ENCODE measurements at places on chromosomes 16 and 17.

- DNase-seq, result peak; percentile 98
Observed at GRCh38 chr16:68244903-68245853, at the start of gene PLA2G15. TSS of gene PLA2G15 (plus strand) at chr16:68245373. CDS start at chr16:68245427, 54 bp downstream.

GRCh38 chr17:70820276-70820675, 650.9 kb downstream of the KCNJ2 start:
- DNase-seq, result no peak

- DNase-seq, result no peak
Observed at GRCh38 chr16:57341441-57342303, 16.9 kb upstream of the CCL22 start.

GRCh38 chr16:87559945-87560344, 42.4 kb upstream of the JPH3 start:
- no peak for DNase-seq

- DNase-seq, result no peak
Observed at GRCh38 chr17:50076221-50076590, 18.9 kb upstream of the PDK2 start.

DNA sequence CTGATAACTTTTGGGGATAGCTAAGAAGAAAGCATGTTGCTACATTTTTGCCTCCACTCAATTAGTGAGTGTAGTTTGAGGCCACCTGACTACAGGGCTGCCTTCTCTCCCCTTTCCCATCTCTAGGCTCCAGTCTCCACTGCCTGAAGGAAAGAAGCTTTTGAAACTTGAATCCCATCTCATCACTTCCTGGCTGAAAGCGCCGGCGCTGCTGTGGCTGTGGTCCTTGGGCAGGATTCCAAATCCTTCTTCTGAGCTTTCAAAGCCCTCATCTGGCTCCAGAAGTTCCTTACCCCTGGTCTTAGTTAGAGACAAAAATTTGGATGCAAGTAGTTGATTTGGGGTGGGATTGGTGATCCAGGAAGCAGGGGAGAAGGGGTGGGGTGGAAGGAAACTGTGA, 119.4 kb downstream of the FOXL1 start:
- no peak for DNase-seq

DNA sequence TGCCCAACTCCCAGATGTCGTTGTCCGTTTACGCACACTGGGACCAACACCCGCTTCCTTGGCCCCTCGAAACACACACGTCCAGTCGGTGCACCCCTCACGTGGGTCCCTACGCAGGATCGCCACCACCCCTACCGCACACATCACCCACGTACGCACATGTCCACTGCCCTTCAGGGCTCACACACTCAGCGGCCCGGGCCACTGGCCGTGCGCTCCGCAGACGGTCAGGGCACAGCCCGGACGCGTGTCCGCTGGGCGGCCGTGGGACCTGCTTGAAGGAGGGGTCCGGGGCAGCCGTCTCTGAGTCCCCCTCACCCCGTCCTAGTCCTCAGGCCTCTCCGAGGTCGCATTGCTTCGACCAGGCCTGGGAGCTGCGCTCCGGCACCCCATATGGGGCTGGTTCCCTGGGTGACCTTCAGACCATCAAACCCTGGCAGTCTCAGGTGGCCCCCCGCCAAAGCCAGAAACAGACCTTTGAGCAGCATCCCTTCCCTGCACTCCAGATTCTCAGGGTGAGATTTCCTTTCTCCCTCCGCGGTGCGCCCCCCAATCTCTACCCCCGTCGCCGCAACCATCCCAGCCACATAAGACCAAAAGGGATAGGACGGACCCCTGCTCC, 914 bp upstream of the GPRC5B start:
- no peak for DNase-seq

GRCh38 chr17:78535273-78536197, 41.7 kb downstream of the DNAH17 start:
- peak; percentile 16 for DNase-seq

- peak; percentile 60 for DNase-seq
Observed at GRCh38 chr17:82497483-82498405, 21.8 kb upstream of the FOXK2 start.

GRCh38 chr17:79777120-79777893, 641 bp upstream of the CBX2 start:
- peak; percentile 38 for DNase-seq

DNA sequence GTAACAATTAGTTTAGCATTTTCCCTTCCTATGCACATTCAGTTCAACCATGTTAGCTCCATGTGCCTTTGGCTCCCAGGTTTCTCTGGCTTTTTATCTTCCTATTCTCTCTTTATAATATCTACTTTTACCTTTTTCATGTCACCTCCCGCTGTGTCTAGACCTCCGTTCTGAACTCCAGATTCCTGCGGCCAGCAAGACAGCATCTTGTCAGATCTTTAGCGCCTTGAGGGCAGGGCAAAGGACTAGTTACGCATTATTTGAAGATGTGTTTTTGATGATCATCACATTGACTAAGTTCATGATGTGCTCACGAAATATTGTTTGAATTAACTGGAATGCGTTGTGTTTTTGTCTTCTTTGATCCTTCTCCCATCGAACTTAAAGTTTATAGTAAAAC, 1126.8 kb downstream of the CDH11 start:
- no peak for DNase-seq

DNA sequence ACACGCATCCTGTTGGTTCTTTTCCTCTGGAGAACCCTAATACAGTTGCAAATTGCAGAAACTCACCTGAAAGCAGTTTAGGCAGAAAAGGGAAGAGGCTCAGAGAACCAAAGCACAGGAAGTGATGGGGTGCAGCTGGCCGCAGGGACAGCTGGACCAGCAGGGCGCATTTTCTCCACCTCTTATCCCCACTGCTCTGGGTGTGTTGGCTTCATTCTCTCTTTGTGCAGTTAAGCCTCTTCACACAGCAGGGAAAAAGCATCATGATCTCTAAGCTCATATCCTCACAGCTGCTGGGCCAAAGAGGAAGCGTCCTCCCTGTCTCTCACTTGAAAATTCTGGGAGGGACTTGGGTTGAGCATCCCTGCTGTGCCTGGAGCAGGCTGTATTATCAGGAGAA, 20.0 kb upstream of the LRRC75A start:
- no peak for DNase-seq

DNA sequence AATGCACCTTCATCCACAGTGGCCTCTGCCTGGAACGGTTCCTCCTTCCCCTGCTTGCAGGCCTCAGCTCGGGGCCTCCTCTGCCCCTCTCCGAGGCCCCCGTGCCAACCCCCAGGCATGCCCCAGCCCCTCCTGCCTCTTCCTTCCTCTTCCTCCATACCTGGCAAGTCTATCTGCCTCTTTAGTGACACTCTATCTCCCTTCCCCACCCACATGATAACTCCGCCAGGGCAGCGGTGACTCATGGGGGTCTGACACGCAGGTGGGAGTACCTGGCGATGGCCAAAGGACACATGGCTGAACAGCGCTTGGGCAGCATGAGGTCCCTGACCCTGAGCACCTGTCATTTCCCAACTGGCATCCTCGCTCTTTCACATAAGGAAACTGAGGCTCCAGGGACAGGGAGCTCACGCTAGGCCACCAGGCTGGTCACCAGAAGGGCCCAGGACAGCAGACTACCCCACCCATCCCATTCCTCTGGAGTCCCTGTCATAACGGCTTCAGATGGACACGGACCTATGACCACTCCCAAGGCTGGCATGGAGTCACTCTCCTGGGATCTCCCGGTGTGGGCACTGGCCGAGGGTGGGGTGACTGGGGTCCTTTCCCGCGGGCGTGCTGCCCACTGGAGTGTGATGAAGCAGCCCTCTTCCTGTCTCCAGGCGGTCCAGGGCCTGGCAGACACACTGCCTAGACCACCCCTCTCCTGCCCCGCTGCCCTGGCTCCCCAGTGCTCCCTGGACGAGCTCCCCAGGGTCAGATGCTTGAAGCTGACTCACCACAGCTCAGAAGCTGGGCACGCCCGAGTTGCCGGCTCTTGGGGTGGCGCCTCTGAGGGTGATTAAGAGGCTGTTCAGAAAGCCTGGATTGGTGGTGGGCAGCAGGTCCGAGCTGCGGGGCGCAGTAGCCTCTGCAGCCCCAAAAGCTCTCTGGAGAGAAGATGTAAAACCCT, 100.6 kb downstream of the ENGASE start:
- DNase-seq, result no peak

DNA sequence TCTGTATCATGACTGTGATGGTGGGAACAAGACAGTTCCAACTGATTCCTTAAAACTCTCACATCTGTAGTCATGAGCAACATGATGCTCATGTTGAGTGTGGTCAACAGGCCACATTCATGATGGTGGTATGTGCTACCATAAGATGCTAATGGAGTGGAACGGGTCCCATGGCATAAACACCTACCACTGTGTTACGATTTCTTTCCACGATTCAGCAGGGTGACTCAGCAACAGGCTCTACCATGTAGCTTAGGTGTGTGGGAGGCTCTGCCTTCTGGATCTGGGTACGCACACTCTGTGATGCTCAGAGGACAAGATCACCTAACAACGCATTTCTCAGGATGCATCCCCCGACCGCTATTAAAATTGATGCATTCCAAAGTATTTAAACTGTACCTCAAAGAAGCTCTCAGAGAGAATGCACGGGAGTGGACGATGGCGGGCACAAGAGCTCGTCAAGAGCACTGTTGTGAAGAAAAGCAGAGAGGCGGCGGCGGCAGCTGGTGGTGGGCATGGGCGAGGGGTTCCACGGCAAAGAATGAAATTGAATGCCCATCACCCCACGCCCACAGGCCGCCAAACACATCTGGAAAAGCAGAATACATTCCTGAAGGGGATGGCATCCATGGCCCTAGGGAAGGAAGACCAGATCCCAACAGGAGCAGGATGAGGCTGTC, 133.3 kb downstream of the ZNF778 start:
- DNase-seq, result no peak
